Activated CD4-positive, alpha-beta T cell treated with anti-CD3 and anti-CD28 coated beads, Interleukin-10, Interleukin-2, amounts not matched to agents 100 ng/mL and 50 ng/mL, durations not matched to agents 16 hours and 8 hours (primary cell): ENCODE measurements at places on chromosomes 12 and 14.

DNA sequence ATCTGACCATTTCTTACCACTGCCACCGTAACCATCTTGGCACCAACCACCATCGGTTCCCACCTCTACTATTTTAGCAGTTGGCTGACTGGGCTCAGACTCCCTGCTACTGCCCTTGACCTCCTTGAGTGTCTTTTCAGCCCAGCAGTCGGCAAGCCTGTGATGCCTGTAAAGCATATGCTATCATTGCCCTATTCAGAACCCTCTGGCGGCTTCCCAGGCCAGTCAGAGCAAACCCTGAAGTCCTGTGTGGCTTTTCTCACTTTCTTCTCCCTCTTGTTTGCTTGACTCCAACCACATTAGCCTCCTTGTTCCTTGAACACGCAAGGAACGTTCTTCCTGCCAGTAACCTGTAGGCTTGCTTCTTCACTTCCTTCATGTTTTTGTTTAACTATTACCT lies 6.2 kb downstream of the IRAK3 start:
- no peak for DNase-seq

DNA sequence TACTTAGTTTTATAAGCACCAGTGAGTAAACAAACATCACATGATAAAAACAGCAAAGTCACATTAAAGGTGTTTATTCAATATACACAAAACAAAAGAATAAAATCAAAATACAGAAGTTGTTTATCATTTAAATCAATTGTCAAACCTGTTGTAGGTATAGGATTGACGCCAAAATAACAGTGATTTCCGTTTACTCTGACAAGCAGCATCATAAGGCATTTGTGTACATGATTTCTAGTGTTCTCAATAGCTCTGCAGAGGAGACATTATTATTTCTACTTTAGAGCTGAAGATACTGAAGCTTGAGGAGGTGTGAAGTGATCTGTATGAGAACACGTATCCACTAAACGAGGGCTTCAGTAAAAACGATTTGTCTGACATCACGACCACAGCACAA lies 171.9 kb downstream of the CCDC59 start:
- DNase-seq: no peak

DNA sequence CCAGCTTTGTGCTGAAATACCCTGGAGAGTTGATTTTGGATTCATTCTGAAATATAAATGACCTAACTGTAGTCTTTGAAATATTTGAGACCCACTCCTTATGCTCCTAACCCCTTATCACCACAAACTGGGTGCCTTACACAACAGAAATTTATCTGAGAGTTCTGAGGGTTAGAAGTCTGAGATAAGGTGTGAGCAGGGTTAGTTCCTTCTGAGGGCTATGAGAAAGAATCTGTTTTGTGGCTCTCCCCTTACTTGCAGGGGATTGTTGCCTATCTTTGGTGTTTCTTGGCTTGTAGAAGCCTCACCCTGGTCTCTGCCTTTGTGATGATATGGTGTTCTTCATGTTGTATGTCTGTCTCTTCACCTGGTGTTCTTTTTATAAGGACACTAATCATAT lies 91.7 kb downstream of the DERA start:
- no peak for DNase-seq

GRCh38 chr12:14979468-14979867 lies 6.6 kb downstream of the PDE6H start:
- no peak for DNase-seq

- no peak for DNase-seq
Observed at GRCh38 chr12:39986674-39987073, 119.2 kb downstream of the SLC2A13 start.

GRCh38 chr12:132658149-132658894 lies 28.8 kb downstream of the POLE start:
- DNase-seq: no peak

DNA sequence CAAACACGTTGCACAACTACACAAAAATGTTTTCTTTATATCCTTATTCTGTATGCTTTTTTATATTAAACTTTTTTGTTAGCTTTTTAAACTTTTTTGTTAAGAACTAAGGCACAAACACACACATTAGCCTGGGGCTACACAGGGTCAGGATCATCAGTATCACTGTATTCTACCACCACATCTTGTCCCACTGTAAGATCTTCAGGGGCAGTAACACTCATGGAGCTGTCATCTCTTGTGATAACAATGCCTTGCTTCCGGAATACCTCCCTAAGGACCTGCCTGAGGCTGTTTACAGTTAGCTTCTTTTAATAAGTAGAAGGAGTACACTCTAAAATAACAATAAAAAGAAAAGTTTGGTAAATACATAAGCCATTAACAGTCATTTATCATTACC lies 42.2 kb downstream of the PLEKHA5 start:
- no peak for DNase-seq

DNA sequence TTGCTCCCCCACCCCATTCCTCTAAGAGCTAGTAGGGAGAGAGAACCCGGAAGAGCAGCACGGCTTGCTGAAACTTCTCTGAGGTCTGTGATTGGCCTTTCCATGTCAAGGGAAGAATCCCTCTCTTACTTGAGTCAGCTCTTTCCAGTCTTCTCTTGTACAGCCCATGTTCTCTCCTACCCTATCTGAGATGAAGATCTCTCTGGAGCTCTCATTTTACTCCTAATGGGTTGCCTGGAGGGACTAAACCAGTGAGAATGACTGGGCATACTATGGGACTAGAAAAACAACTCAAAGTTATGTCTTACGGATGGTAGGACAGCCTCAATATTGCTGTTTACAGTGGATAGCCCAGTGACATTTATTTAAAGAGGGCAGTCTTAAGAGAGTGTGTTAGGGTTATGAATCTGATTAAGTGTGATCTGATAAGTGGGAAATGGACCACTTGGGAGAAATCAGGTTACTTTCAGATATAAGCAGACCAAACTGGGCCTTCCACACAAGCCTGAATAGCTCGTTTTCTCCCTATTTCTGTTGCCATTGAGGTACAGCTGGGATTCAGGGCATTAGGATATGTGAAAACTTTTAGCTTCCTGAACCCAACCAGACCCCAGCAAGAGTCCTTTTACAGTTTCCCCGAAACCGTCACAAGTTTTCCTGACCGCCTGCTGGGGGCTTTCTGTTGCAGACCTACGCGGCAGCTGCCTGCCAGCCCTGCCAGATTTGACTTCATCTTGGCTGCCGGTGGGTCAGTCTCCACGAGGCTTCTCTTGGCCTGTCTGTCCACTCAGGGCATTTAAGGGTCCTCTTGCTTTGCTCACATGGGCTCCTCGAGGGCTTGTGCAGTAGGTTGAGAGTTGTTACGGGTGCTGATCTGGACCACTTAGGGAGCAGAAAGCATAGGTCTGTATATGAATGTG lies 16.9 kb downstream of the ETV6 start:
- DNase-seq: no peak

- peak; percentile 1 for DNase-seq
Observed at GRCh38 chr14:59630288-59630963, 53.8 kb upstream of the CCDC175 start.

- DNase-seq: no peak
Observed at GRCh38 chr14:99937475-99938244, 127.6 kb upstream of the EVL start.

DNA sequence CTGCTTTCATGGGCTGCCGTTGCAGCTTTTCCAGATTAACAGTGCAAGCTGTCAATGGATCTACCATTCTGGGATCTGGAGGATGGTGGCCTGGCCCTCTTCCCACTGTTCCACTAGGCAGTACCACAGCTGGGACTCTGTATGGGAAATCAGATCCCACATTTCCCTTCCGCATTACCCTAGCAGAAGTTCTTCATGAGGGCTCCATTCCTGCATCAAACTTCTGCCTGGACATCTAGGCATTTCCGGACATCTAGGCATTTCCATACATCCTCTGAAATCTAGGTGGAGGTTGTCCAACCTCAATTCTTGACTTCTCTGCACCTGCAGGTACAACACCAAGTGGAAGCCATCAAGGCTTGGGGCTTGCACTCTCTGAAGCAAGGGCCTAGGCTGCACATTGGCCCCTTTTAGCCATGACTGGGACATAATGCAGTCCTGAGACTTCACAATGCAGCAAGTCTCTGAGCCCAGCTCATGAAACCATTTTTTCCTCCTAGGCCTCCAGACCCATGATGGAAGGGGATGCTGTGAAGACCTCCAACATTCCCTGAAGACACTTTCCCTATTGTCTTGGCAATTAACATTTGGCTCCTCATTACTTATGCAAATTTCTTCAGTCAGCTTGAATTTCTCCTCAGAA lies 863.3 kb downstream of the C12orf50 start:
- DNase-seq: no peak

GRCh38 chr14:75927564-75928087 lies 54.2 kb downstream of the TGFB3 start:
- no peak for DNase-seq

GRCh38 chr14:92538412-92538985 lies 24.9 kb downstream of the RIN3 start:
- DNase-seq: no peak

DNA sequence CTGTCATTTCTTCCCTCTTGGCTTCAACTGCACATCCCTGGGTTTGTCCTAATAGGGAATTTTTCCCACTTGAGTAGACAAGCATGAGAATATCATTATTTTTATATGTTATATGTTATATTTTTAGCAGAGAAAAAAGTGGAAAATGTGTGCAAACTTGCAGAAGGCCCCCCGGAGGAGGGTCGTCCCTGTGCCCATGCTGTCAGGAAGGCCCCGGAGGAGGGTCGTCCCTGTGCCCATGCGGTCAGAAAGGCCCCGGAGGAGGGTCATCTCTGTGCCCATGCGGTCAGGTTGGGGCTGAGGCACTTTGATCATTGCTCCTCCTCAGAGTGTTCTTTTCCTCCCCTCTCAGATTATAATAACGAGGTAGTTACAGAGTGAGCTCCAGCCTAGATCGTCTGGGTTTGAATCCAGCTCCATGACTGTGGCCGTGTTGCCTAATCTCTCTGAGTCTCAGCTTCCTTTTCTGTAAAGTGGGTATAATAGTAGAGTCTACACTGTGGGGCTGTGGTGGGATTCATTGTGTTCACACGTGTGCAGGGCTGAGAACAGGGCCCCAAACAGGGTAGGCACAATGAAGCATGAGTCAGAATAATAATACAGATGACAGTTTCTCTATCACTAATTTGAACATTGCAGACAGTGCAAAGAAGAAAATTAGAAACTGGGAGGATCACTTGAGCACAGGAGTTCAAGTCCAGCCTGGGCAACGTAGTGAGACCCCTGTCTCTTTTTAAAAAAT lies 33.4 kb downstream of the ELK3 start:
- peak; percentile 60 for DNase-seq

DNA sequence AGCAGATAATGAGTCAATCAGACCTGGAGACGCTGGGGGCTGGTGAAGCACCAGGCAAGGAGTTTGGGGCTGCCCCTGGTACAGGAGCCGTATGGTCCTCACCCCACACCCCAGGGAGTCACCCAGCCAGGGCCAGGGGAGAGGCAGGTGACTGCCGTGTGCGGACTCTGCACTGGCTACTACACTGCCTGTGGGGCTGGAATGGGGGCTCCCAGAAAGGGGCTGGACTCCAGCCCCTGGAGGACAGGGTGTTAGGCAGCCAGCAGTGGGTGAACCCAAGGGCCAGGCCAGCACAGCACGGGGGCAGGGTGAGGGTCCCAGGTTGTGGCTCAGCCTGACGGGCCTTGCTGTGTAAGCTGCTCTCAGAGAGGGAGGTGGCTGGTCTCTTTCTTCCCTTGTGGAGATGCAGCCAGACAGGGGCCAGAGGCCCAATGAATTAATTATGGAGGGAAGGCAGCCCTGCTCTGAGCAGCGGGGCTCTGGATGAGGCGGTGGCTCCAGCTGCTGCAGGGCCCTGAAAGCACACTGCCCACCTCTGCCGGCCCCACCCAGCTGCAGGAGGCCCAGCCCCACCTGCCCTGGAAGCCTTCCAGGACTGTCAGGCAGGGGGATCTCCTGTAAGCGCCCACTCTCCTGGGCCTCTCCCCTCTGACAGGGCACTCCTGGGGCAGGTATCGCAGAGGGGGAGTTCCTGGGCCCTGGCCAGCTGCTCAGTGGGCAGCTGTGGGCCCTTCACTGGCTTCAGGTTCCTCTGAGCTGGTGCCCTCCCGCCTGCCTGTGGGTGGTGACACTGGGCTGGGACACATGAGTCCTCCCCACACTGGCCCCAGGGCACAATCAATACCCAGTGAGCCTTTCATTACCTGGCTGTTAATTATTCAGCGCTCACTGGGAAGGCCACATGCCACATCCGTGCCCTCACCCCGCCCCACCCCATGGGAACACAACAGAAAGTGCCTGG lies 142.5 kb upstream of the C14orf180 start:
- no peak for DNase-seq

DNA sequence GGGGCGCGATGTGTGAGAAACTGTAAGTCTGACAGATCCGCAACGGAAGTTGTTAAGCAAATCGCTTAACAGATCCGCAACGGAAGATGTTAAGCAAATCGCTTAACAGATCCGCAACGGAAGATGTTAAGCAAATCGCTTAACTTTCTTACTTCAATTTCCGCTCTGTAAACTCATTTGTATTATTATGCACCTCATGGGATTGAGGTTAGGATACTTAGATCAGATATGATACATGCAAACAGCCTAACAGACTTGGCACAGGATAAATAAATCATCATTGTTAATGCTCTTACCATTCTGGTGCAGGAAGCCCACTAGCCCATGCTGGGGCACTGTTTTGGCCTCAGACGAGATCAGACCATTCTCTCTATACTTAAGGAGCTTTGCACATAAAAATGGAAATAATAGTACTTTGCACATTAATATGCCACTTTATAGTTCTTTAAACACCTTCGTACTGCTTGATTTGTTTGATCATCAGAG lies 399 bp downstream of the NCAPD2 start:
- no peak for DNase-seq

DNA sequence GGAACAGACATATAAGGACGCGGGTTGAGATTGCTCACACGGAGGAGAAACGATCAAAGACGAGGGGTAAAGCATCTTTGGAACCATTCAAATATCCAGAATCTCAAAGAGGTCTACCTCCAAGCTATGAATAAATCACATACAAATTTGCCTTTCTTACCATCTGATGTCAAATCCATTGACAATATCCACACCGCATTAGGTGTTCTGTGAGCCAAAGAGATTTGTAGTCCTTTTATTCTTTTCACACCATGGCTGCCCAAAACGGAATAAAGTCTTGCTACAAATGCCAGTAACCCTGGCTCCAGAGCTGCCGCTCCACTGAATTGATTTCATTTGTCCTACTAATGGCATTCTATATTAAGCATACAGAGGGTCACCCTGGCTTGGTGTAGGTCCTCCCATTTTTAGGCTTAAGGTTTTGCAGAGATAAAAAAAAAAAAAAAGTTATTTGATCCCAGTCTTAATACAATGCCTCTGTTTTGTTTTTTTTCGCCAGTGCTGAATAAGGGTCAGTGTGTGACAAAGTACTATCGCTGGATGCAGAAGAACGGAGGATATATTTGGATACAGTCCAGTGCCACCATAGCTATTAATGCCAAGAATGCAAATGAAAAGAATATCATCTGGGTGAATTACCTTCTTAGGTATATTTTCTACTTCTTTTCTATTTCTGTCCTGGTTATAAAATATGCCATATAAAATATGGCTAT lies 157.3 kb downstream of the EGLN3 start:
- DNase-seq: no peak

GRCh38 chr12:22043943-22044342 lies 2.1 kb upstream of the CMAS start:
- no peak for DNase-seq

DNA sequence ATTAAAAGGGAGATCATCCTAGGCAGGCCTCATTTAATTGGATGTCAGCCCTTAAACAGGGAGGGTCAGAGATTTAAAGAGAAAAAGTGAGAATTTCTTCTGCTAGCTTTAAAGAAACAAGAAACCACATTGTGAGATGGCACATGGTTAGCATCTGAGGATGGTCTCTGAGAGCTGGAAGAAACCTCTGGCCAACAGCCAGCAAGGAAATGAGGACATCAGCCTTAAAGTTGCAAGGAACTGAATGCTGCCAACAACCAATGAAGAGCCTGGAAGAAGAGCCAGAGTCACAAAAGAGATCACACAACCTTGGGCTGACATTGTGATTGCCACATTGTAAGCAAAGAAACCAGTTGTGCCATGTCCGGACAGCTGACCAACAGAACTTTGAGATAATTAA lies 17.5 kb upstream of the FAR2 start:
- no peak for DNase-seq
